ENCODE measurements at places on chromosomes 12 and 14.

DNA sequence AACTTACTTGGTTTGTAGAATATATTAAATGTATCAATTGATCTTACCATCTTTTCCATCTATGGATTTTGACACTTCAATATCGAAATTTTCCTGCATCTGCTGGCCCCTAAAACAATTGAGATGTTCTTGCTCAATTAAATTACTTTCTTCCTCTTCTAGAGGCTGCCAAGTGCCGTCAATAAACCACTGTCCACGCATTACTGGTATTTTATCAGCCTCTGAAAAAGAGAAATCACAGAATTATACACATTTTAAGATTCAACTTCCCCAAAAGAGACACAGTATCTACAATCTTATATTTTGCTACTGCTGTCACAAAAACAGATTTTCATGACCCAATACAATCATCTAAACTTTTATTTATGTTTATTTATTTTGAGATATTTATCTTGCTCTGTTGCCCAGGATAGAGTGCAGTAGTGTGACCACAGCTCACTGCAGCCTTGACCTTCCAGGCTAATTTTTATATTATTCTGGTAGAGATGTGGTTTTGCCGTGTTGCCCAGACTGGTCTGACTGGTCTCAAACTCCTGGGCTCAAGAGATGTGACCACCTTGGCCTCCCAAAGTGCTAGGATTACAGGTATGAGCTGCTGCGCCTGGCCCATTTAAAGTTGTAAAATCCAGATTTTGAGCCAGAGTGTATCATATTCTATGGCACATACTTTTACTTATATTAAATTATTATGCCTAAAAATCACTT, 49.3 kb downstream of the DDHD1 start:
- H3K27ac ChIP-seq: no peak overlapping the region
- H3K36me3 ChIP-seq: no peaks in the 10 kb centered on the region
- no peak for DNase-seq
- no peak overlapping the region for H3K4me3 ChIP-seq
- no peaks in the 10 kb centered on the region for H3K27me3 ChIP-seq
- H3K4me1 ChIP-seq: no peaks in the 10 kb centered on the region

DNA sequence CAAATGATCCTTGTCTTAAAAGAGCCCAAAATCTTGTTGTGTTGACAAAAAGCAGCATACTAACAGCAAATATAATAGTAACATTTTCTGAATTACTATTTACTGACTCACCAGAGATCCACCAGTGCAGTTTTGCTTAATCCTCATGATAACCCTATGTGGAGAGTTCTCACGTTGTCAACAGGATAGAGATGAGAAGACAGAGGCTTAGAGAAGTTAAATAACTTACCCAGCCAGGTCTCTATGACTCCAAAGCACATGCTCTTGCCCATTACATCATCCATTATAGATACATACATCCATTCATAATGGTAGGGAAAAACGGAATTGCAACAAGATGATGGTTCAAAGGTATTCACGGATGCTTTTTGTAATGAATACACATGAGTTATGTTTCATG, 111.9 kb downstream of the PAX9 start:
- no peak for DNase-seq
- H3K36me3 ChIP-seq: no peaks in the 10 kb centered on the region
- no peaks in the 10 kb centered on the region for H3K27me3 ChIP-seq
- H3K4me3 ChIP-seq: no peak overlapping the region

DNA sequence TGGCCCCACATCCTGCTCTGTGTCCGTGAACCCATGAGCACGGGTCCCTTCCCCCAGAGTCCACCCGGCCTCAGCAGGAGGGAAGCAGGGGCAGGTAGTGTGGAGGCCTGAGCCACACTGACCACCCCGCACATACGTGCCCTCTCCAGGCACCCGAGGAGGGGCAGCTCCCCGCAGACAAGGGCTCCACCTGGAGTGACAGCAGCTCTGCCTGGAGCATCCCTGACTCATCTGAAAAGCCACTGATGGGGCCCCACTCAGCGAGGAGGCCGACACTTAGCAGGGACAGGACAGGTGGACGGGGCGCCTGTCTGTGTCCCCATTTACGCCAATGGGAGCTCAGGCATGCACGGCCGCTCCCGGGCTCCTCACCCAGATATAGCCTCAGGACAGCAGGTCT, 237.6 kb upstream of the SFSWAP start:
- no peak for DNase-seq
- no peak overlapping the region for H3K27ac ChIP-seq
- H3K4me3 ChIP-seq: no peak overlapping the region

- no peaks in the 10 kb centered on the region for H3K36me3 ChIP-seq
- DNase-seq: no peak
- no peak overlapping the region for H3K4me3 ChIP-seq
- no peak overlapping the region for H3K27ac ChIP-seq
Observed at GRCh38 chr12:98295681-98296080, 219.7 kb upstream of the TMPO start.

DNA sequence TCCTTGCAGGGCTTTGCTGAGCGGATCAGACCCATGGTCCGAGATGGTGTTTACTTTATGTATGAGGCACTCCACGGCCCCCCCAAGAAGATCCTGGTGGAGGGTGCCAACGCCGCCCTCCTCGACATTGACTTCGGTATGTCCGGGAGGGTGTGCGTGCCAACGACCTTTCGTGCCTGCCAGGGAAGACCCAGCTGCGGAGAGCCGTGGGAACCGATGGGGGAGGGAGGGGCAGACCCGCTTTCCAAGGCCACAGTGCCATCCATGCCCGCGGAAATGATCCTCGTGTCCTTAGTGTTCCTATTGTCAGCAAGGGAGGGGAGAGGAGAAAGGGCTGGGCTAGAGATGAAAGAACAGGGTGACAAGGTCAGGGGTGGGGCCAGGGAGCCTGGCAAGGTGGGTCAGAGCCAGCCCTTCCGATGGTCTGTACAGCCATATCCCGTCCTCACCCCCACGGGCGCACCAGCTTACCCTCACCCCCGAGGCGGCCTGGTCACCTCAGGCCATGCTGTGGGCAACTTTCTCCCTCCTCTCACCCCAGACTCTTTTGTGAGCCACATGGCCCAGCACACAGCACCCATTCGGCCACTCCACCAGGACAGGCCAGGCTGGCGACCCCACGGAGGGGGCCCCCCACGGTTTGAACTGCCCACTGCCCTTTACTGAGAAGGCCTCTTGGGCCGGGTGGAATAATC, 11.7 kb upstream of the SIVA1 start:
- H3K27me3 ChIP-seq: no peaks in the 10 kb centered on the region
- no peaks in the 10 kb centered on the region for H3K36me3 ChIP-seq
- H3K4me1 ChIP-seq: peaks cover 17% of the 10 kb centered on the region
- no peak for DNase-seq

GRCh38 chr12:14777271-14777670, 26.0 kb downstream of the WBP11 start:
- H3K4me1 ChIP-seq: peaks cover 8% of the 10 kb centered on the region
- no peaks in the 10 kb centered on the region for H3K27me3 ChIP-seq
- no peak overlapping the region for H3K4me3 ChIP-seq
- no peak for DNase-seq
- H3K36me3 ChIP-seq: no peaks in the 10 kb centered on the region

GRCh38 chr12:117641885-117642284, 280.5 kb upstream of the NOS1 start:
- H3K27ac ChIP-seq: no peak overlapping the region
- H3K36me3 ChIP-seq: no peaks in the 10 kb centered on the region
- no peaks in the 10 kb centered on the region for H3K4me1 ChIP-seq
- DNase-seq: no peak
- no peaks in the 10 kb centered on the region for H3K27me3 ChIP-seq
- no peak overlapping the region for H3K4me3 ChIP-seq

- DNase-seq: no peak
- no peaks in the 10 kb centered on the region for H3K36me3 ChIP-seq
- no peaks in the 10 kb centered on the region for H3K4me1 ChIP-seq
- no peak overlapping the region for H3K4me3 ChIP-seq
Observed at GRCh38 chr12:111314953-111315539, 53.8 kb downstream of the PHETA1 start.

- H3K36me3 ChIP-seq: no peaks in the 10 kb centered on the region
- no peak for DNase-seq
- H3K4me1 ChIP-seq: no peaks in the 10 kb centered on the region
- H3K27ac ChIP-seq: no peak overlapping the region
- H3K4me3 ChIP-seq: no peak overlapping the region
Observed at GRCh38 chr14:26602902-26603301, 5.1 kb upstream of the NOVA1 start.

- no peaks in the 10 kb centered on the region for H3K27me3 ChIP-seq
- no peaks in the 10 kb centered on the region for H3K4me1 ChIP-seq
- DNase-seq: no peak
- no peaks in the 10 kb centered on the region for H3K36me3 ChIP-seq
Observed at GRCh38 chr12:109893261-109893995, 6.6 kb upstream of the TCHP start.

GRCh38 chr14:99938376-99938775, 126.8 kb upstream of the EVL start:
- DNase-seq: no peak
- H3K27ac ChIP-seq: no peak overlapping the region
- H3K27me3 ChIP-seq: no peaks in the 10 kb centered on the region
- peaks cover 71% of the 10 kb centered on the region for H3K36me3 ChIP-seq
- no peaks in the 10 kb centered on the region for H3K4me1 ChIP-seq

DNA sequence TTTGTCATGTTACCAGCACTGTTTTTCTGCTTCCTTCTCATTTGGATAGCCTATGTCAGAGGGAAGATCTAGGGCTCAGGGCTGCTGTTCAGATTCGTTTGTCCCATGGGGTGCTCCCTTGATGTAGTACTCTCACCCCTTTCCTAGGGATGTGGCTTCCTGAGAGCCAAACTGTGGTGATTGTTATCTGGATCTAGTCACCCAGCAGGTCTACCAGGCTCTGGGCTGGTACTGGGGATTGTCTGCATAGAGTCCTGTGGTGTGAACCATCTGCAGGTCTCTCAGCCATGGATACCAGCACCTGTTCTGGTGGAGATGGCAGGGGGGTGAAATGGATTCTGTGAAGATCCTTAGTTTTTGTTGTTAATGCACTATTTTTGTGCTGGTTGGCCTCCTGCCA, 5.5 kb upstream of the SERPINA11 start:
- H3K4me3 ChIP-seq: no peak overlapping the region
- no peaks in the 10 kb centered on the region for H3K36me3 ChIP-seq
- DNase-seq: no peak
- H3K4me1 ChIP-seq: no peaks in the 10 kb centered on the region
- H3K27ac ChIP-seq: no peak overlapping the region

DNA sequence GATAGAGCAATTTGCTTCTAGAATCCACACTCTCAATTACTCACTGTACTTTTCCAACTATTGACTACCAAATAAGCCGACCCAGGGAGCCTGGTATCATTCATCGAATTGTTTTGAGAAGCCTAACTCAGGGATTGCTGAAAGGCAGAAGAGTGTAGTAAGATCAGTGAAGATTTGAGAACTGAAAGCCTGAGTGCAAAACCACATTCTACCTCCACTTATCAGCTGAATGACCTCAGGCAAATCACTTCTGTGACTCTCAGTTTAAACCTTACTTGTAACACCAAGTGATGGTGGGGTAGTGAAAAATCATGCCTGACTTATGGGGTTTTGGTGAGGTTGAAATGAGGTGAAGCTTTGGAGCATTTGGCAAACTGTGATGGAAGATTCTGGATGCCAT, 126.1 kb upstream of the MAX start:
- H3K27me3 ChIP-seq: no peaks in the 10 kb centered on the region
- no peaks in the 10 kb centered on the region for H3K36me3 ChIP-seq
- no peak for DNase-seq
- no peak overlapping the region for H3K27ac ChIP-seq

DNA sequence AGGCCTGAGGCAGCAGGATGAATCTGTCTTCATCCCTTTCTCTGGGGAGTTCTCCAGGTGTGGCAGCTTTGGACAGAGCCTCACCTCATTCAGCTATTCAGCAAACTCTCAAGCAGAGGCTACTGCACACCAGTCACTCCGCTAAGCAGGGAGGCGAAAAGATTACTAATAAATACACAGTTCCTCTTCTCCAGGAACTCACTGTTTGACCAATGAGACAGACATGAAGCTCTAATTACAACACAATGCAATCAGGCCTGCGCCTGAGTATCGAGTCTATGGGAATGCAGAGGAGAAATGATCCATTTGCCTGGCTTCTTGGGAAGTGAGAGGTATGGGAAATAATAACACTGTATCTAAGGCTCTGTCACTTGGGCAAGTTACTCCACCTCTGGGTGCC, 178.1 kb downstream of the CRADD start:
- H3K4me3 ChIP-seq: no peak overlapping the region
- H3K36me3 ChIP-seq: no peaks in the 10 kb centered on the region
- H3K4me1 ChIP-seq: no peaks in the 10 kb centered on the region

- no peaks in the 10 kb centered on the region for H3K27me3 ChIP-seq
- no peak for DNase-seq
- no peaks in the 10 kb centered on the region for H3K36me3 ChIP-seq
- no peak overlapping the region for H3K4me3 ChIP-seq
- peaks cover 4% of the 10 kb centered on the region for H3K4me1 ChIP-seq
- H3K27ac ChIP-seq: no peak overlapping the region
Observed at GRCh38 chr14:24011051-24011450, 22.3 kb downstream of the DHRS4L2 start.

DNA sequence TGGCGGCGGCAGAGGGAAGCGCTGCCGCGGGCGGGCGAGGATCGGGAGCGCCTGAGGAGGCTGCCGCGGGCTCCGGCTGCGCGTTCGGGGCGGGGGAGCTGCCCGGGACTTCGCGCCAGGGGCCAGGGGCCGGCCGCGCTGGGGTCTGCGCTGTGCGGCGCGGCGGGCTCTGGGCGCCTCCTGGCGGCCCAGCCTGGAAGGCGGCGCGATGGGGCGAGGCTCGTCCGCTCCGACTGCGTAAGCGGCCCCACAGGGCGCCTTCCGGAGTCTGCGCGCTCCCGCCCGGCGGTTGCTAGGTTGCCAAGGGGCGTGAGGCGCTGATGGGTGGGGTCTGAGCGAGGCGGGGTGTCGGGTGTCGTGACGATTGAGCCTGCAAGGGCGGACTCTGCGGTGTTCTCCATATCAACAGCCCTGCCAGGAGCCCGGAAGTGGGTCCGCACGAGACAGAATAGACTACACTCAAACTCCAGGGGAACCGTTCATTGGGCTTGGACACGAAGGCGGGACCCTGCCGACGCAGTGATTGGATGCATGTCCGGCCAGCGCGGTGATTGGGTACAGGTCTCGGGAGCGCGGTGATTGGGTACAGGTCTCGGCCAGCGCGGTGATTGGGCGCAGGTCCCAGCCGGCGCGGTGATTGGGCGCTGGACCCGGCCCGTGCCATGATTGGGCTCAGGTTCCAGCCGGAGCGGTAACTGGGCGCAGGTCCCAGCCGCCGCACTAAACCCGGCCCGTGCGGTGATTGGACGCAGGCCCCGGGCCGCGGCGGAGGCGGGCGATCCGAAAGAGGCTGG, at the start of gene TEDC1:
Gene TEDC1, plus strand, starts transcription at position 675 of the 794 bp plus-strand sequence. CDS start 130 bp downstream, outside the sequence.
- H3K27me3 ChIP-seq: no peaks in the 10 kb centered on the region
- H3K36me3 ChIP-seq: no peaks in the 10 kb centered on the region
- H3K4me3 ChIP-seq: peak within 1 kb of the TSS; percentile 75

DNA sequence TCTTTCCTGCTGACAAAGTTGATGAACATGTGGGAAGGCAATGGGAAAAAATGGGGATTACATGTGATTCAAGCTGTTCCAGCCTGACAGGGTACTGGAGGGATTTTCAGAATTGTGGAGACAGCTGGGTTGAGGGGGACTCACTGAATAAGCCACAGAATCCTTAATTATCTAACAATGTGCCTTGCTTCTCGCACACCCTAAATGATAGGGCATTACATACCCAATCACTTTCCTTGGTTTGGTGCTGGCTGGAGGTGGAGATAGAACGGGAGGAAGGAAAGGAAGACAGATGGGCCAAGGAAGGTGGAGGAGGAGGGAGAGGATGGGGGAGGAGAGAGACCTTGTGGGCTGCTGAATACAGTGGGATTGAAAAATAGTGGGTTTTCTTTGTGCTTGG, 20.7 kb downstream of the PELI2 start:
- H3K4me1 ChIP-seq: no peaks in the 10 kb centered on the region
- H3K4me3 ChIP-seq: no peak overlapping the region
- no peaks in the 10 kb centered on the region for H3K36me3 ChIP-seq
- DNase-seq: no peak
- no peak overlapping the region for H3K27ac ChIP-seq
- no peaks in the 10 kb centered on the region for H3K27me3 ChIP-seq
